Left renal cortex interstitium (tissue), 4 donors: ENCODE measurements at places on chromosomes 2 and 18. TPM values are rescaled to one million over a fixed set of nuclear protein-coding genes. Genes with fewer than 3 reads are reported as not detected.

The SPP2 gene
- not detected for polyA plus RNA-seq

DNA sequence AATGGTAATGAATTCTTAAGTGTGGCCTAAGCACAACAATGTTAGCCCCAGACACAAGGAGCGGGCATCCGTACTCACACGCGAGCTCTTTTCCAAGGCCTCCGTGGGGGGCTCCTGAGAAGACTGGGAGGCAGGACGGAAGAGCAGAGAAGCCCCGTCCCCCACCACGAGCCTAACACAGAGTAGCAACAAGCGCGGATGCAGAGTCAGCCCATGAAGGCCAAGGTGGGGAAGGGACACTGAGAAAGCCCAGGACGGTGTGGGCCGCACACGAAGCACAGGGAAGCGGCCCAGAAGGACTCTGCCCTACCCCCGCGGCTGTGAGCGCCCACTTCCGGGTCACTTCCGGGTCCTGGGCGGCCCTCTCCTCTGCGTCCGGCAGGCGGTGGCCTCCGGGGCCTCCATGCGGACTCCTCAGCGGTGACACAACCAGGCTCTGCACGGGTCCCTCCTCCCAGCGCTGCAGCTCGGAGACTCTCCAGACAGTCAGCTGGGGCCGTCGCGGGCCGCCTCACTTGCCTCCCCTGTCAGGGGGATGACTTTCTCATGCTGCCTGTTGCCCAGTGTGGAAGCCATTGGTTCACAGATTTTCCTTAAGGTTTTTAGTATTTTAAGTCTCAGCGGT lies 151.5 kb downstream of the MTCL1 start:
- no peak for DNase-seq

- no peak for DNase-seq
These were observed 55.4 kb downstream of the LAMA1 start for GRCh38 chr18:7062236-7062635.

GRCh38 chr18:75023473-75023872 lies 185.5 kb downstream of the PTGR3 start:
- DNase-seq, result no peak

DNA sequence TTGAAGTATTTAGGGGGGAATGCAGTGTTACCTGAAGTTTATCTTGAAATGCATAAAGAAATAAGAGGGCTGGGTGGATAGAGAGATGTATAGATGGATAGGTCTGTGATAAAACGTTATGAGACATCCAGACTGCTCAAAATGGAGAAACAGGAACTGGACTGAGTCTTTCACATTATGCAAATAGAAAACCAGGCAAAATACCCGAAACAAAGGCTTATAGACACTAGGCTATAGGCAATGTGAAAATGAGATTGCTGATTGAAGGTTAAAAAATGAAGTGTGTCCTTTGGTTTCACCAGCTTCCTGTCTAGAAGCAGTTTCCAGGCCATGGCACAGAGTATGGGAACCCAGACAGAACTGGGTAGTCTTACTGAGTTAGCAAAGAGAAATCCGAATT lies 24.9 kb upstream of the SLC3A1 start:
- DNase-seq, result no peak

DNA sequence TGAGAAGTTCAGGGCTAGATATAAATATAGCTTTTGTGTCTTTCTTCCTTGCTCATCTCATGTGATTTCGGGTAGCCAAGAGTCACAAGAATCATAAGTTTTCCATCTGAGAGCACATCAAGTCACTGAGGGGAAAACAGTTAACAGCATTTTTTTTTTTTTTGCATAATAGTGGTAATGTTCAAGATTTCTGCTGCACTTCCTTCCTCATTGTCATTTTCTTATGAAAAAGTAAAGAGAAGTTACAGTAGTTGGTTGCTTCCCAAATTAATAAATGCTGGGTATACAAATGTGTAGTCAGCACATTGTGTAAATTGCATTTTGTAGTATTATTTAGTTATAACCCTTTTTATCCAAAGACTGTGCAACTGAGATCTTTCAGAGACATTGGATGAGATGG lies 93.6 kb downstream of the ZEB2 start:
- no peak for DNase-seq

DNA sequence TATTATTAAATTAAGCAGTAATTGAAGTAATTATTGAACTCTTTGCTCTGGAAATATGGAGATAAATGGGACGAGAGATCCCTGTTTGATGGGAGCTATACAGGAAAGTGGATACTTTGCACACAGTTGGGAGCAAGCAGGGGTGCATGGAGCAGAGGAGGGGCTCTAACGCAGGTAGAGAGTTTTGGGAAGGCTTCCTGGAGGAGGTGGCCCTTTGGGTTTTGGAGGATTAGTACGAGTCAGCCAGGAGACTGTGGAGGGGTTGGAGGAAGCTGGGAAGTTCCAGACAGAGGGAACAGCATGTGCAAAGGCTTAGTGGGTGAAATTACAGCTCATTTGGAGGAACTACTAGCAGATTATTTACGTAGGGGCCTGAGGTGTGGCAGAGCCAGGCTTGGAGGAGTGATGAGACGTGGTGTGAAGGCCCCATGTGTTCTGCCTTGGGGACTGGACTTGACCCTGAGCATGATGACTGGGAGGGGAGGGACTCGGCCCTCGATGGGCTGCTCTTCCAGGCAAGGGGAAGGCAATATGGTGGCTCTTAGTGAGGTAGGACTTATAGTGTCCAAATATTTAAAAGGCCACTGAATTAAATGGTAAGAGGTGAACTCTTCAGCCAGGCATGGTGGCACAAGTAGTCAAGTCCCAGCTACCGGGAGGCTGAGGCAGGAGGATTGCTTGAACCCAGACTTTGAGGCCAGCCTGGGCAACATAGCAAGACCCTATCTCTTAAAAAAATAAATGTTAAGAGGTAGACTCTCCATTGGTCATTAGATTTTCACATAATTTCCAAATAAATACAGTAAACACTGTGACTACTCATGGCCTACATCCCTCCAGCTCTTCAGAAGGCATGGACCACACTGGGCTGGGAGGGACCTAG lies 30.2 kb downstream of the GREB1 start:
- no peak for DNase-seq

The TRIM43 gene
- polyA plus RNA-seq, result 0.47 TPM

DNA sequence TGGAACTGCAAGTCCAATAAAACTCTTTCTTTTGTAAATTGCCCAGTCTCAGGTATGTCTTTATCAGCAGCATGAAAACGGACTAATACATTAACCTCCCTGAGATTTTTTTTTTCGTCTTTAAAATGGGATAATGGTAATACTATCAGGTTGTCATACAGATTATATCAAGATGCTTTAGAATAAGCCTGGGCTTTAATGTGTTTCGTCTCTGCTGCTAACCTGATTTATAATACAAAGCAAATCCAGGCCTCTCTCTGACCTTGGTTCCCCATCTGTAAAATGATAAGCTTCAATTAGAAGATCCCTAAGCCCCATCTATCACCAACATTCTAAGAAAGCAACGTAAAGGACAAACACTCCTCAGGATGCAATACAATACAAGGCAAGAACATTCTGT lies 283.5 kb downstream of the LRATD1 start:
- no peak for DNase-seq

DNA sequence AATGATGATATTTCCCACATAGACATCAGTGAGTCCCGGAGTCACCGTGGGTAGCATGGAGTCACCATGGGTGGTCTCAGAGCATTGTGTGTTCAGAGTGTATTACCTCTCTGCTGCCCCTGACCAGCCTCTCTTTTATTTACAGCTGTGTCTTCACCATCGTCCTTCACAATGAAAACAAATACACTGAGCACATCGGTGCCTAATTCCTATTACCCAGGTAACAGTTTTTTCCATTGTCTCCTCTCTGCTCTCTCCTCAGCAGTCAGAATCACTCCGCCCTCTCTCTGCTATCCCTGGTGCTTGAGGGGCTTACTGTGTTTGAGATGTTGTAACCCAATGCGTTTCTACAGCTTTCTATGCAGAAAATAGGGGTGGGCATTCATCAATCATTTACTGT lies 361.5 kb upstream of the RAB12 start:
- no peak for DNase-seq

DNA sequence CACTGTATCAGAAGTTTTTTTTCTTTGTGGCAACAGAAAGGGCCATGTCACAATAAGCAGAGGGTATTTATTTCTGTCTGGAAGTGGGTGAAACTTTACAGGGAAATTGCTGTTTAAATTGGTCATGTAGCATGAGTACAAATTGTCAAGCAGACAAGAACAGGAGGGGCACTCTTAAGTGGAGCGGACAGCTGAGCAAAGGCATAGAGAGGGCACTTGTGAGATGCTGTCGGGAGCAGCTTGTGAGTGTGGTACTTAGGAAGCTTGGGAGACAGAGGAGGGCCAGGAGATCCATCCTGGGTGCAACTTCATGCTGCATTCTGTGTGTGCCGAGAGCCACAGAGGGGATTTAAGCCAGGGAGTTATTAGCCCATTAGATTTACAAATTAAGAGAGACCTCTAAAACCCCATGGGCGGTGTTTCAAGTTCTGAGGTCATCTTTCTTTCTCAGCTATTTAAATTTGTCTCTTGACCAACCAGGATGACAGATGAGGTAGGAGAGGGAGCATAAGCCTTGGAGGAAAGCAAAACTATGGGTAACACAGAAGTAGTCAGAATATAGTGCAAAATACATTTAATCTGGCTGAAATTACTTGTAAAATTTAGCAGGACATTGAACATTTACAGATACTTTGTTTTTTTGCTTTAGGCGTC lies 30.4 kb downstream of the INPP4A start:
- no peak for DNase-seq

DNA sequence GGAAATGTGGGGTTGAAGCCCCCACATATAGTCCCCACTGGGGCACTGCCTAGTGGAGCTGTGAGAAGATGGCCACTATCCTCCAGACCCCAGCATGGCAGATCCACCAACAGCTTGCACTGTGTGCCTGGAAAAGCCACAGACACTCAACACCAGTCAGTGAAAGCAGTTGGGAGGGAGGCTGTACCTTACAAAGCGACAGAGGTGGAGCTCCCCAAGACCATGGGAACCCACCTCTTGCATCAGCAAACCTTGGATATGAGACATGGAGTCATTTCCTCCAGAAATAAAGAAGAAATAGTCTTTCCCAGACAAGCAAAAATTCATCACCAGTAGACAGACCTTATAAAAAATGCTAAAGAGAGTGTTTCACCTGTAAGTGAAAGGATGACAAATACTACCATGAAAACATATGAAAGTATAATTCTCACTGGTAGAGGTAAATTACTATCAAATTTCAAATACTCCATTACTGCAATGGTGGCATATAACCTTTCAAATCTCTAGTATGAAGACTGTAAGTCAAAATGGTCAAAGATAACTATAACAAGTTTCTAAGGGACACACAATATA lies 152.6 kb upstream of the EPHA4 start:
- no peak for DNase-seq

DNA sequence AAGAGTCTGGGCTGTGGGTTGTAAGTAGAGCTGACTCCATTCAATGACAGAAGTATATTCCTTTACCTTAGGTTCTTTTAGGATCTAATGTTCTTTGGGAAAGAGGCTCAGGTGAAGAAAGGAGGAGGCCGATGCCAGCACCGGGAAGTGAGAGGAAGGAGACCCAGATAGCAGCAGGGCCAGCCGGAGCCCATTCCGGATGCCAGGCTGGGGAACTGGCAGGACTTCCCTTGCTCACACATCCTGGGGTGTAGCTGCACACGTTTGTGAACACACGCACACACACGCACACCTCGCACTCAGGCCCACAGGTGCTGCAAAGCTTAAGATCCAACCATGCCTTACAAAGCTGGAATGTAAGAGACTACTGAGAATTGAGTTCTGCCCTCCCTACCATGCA lies 95.8 kb upstream of the SMAD2 start:
- DNase-seq, result no peak

GRCh38 chr2:129491308-129491707 lies 488.2 kb upstream of the RAB6C start:
- DNase-seq, result no peak

The EVX2 gene
- polyA plus RNA-seq, result 0.05 TPM

GRCh38 chr2:103435010-103435409 lies 673.2 kb downstream of the TMEM182 start:
- DNase-seq, result no peak

The UGT1A1 gene
- polyA plus RNA-seq, result 0.18 TPM

GRCh38 chr2:19796035-19796695 lies 105.6 kb downstream of the TTC32 start:
- no peak for DNase-seq

The VIT gene
- polyA plus RNA-seq, result not detected

The SH3BP4 gene
- polyA plus RNA-seq, result 34.8 TPM

DNA sequence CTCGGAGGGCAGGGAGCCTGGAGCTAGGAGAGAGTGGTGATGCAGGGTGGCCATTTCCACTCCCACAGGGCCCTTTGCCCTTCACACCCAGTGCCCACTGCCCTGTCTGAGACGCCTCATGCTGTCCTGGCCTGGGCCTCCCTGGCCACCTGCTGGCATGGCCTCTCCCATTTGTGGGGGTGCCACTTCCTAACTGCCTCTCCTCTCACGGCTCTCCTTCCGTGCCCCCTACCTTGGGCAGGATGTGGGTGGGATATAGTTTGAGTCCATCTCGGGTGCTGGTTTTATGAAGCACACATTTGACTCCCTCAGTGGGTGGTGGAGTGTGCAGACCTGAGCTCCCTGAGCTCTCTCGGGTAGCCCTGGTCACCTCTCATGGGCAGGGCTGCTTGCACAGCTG lies 46.0 kb downstream of the DGKD start:
- DNase-seq, result no peak

GRCh38 chr2:74653985-74654882 lies at the start of gene SEMA4F:
Gene SEMA4F, plus strand, starts transcription at chr2:74654247. Its CDS starts 130 bp downstream, at chr2:74654377.
- peak; percentile 90 for DNase-seq

GRCh38 chr2:158667586-158667985 lies 127.5 kb upstream of the DAPL1 start:
- no peak for DNase-seq
